Mammary microvascular endothelial cell (primary cell): ENCODE measurements at places on chromosomes 4 and X. TPM values are rescaled to one million over a fixed set of nuclear protein-coding genes. Genes with fewer than 3 reads are reported as not detected.

Gene HTN3
- total RNA-seq, result not detected in 2 replicates

Gene PDHA1
- 50.4 and 96.0 TPM in 2 replicates for total RNA-seq

Gene PNMA3
- total RNA-seq, result not detected in 2 replicates

Gene CAMK2D
- total RNA-seq, result 25.2 and 32.6 TPM in 2 replicates

Gene RHOXF2
- not detected in 2 replicates for total RNA-seq

Gene GASK1B
- total RNA-seq, result 37.8 and 39.0 TPM in 2 replicates

Gene CXCL6
- 0.67 and 1.5 TPM in 2 replicates for total RNA-seq

Gene OPRPN
- not detected in 2 replicates for total RNA-seq

Gene ARX
- not detected in 2 replicates for total RNA-seq

Gene AFF2
- total RNA-seq, result 0.13 TPM in 1 of 2 replicates, not detected in the other

Gene FAM241A
- 29.8 and 33.8 TPM in 2 replicates for total RNA-seq
